ENCODE measurements at places on chromosomes 7 and 10.

- no peak for DNase-seq
Measured at GRCh38 chr10:47024046-47024322, 112.8 kb downstream of the PTPN20 start.

DNA sequence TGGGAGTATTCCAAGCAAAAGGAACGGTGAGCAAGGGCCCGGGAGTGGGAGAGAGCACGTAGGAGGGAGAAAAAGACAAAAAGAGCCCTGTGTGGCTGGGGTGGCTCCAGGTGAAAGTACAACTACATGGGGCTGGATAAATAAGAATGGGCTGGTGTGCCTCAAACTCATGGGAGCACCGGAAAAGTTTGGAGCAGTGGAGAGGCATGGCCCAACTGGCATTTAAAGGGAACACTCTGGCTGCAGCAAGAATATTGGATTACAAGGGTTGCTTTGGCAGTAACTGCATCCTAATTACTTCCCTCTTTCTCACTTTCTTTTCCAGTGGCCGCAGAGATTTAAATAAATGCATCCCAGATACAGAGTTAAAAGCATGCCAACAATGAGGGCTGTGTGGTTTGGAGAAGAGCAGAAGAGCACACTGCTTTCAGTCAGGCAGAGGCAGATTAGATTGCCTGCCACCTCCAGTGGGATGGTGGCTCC lies 39.1 kb upstream of the HERPUD2 start:
- no peak for DNase-seq

GRCh38 chr10:73529089-73529832 lies 33.4 kb upstream of the PPP3CB start:
- DNase-seq: peak; percentile 35

GRCh38 chr10:84117686-84118394 lies 21.5 kb upstream of the GHITM start:
- no peak for DNase-seq

- no peak for DNase-seq
Measured at GRCh38 chr7:112204499-112205342, 1.5 kb downstream of the DOCK4 start.

DNA sequence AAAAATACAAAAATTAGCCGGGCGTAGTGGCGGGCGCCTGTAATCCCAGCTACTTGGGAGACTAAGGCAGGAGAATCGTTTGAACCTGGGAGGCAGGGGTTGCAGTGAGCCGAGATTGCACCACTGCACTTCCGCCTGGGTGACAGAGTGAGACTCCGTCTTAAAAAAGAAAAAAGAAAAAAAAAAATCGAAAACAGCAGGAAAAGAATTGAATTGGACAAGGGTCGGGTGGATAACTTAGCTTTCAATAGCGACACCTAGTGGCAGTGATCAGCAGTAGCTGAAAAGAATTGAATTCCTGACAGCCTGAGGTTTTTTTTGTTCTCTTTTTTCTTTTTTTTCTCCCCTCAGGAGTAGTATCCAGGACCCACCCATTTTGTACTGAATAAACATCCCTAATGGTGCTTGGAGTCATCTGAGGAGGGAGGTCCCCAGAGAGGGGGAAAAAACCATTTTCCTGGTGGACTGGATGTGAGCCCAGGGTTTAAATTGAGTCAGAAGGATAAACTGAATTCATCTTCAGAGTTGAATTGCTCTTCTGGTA lies 55.1 kb downstream of the CYCS start:
- peak; percentile 49 for DNase-seq

DNA sequence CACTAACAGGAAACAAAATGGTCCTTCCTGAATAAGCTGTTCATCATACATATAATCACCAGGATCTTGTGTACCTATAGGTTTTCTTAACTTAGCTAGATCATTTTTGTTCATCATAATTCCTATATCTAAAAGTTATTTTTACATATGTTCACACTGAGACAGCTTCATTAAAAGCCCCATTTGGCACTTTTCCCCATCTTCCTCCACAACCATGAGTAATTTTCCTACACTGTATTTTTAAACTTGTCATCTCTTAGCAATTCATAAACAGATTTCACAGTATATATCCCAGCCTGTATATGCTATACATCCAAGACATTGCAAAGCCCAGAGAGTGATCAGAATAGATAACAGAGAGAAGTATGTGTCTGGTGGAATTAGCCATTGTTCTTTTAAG lies 28.3 kb downstream of the ZNF365 start:
- DNase-seq: no peak
